Muscle of back (tissue), 13 donors: ENCODE measurements at places on chromosomes 11 and 22. TPM values are rescaled to one million over a fixed set of nuclear protein-coding genes. Genes with fewer than 3 reads are reported as not detected.

DNA sequence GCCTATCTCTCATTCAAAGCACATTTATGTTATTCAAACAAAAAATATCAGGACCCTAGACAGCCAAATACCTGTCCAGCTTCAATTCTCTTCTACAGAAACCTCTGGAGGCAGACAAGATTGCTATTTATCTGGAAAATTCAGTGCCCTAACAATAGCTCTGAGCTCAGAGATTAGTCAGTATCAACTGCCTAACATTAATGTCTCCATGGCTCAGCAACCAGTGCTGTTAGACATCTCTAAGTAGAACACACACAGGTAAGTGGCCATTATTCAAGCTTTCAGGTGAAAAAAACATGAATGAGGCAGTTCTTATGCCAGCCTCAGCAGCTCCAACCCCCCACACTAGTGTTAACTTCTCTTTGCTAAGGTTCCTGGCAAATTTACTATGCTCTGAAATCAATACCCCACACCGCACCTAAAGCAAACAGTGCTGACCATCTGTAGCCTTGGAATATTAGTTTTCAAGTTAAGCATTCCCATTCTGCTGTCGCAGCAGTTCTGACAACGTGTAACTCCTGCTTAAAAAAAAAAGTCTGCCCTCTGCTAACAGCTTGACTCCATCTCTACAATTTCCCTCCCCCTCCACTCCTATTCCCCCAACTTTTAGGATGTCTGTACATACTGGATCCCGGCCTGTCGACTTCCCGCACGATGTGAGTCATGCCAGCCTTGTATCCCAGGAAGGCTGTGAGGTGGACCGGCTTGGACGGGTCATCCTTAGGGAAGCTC, 1.5 kb downstream of the RPL3 start:
- no peak for DNase-seq

DNA sequence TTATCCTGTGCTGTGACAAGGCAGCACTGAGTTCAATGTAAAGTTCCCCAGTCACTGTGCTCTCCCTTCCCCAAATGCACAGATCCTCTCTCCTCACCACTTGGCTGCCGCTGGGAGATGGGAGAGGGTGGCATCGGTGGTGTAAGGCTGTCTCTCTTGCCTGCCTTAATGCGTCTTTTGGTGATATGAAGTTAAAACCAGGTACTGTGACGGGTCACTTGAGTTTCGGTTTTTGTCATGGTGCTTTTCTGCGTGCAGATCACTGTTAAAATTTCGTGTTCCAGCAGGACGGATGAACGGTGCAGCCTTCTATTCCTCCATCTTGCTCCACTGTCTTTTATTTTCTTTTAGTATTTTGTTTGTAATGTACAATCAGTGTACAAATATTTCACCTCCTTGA, 18.6 kb downstream of the GLB1L2 start:
- no peak for DNase-seq

DNA sequence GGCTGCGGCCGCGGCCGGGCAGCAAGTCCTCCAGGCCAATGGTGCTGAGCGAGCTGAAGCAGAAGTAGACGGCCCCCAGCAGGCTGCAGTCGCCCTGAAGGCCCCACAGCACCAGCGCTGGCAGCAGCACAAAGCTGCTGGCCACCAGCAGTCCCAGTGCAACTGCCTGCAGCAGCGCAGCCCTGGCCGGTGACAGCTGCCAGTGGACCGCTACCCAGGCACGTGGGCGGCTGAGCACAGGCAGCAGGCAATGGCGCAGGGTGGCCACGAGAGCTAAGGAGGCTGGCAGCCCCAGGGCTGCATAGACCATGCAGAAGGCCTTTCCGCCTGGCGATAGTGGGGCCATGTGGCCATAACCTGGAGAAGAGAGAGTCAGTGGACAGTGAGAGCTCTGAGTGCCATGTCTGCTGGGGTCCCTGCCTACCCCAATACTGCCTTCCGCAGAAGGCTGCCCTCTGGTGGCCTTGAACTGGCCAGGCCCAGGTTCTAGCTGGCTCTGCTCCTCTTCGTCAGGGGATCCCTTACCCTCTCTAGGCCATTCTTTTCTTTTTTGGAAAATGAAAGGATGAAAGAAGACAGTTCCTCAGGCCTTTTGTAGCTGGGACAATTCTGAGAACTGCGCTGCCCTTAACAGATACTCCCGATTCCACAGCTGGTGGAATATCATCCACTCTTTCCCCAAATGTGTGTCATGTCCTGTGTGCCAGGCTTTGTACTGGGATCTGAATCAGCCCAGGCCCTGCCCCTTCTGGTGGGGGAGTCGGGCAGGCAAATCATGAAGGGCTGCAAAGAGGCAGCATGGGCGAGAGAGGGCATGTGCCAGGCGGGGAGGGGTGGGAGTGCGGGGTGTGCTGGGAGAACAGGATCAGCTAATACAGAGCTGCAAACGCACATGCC, 1.8 kb downstream of the KCNK7 start:
- DNase-seq: no peak

DNA sequence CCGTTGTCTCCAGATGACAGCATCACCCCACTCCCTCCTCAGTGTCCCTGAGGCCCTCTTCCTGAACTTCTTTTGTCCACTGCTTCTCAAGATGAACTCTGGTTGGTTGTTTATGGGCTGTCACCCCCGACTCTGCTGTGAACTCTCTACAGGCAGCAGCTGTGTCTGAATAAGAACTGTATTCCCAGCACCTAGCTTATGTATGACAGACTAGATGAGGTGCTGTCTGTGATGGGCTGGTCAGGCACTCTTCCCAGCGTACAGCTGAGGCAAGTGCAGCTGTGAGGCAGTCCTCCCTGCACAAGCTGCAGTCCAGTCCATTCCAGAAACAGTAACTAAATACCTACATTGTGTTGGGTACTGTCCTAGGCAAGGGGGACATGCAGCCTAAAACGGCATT, 111.4 kb upstream of the PITPNB start:
- DNase-seq: peak; percentile 76

DNA sequence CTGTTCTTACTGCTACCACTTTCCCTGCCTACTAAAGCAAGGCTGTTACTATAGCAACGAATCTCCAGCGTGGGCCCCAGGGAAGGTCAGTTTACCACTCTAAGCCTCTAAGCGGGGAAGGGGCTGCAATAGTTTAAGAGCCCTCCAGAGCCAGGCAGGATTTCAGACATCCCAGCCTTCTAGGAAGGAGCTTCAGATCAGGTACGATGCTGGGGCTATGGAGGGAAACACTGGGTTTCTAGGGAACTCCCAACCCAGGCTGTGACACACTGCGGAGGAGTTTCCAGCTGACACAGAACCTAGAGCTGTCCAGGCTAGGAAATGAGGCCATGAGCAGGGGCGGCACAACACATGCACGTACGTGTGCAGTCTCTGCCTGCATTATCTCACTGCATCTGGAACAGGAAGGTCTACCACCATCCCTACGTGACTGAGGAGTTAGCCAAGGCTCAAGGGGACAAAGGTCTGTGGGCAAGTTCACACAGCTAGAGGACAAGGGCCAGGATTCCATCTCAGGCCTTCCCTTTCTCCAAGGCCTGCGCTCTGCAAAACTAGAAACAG, 20.4 kb downstream of the HPS4 start:
- DNase-seq: no peak

The CD3D gene
- not detected for polyA plus RNA-seq

The CNIH2 gene
- polyA plus RNA-seq: 5.3 TPM

- no peak for DNase-seq
Measured at GRCh38 chr11:69402251-69402887, 79.1 kb upstream of the LINC01488 start.
